ENCODE measurements at places on chromosomes 1 and 21.

- DNase-seq = no peak
Observed at GRCh38 chr1:1074631-1075147, 583 bp upstream of the RNF223 start.

- DNase-seq = no peak
Observed at GRCh38 chr1:197351821-197352440, 83.9 kb downstream of the CRB1 start.

DNA sequence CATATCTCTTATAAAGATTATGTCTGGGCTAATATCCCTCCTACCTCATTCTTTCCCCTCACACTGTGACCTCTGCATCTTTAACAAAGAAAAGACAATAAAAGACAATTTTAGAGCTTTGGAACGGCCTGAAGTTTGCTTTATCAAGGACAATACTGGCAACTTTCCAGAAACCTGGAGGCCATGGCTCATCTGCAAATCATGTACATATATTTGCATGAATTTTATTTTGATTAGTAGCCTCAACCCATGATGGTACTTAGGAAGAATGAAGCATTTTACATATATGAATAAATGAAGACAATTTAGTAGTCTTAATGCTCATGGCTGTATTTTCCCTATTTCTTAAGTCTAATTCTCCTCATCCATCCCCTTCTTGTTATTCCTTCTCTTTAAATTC is 612.2 kb upstream of the CXADR start:
- DNase-seq = no peak

DNA sequence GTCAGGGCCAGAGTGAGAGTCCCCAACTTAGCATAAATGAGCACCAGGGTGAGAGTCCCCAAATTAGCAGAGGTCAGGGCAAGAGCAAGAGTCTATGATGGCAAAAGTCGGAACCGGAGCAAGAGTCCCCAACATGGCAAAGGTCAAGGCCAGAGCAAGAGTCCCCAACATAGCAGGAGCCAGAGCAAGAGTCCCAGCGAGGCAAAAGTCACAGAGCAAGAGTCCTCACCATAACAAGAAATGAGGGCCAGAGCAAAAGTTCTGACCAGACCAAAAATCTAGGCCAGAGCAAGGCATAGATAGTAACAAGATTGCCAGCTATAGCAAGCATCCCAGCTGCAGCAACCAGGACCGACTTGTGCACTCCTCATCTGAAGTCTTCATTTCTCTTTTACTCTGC is 3.1 kb downstream of the NSUN4 start:
- no peak for DNase-seq

GRCh38 chr1:54989473-54989872 is 9.0 kb downstream of the TMEM61 start:
- DNase-seq = no peak

Measured in activated T-cell treated with anti-CD3 and anti-CD28 coated beads for 24 hours (primary cell).